ENCODE measurements at places on chromosomes 3 and 15. TPM values are rescaled to one million over a fixed set of nuclear protein-coding genes. Genes with fewer than 3 reads are reported as not detected.

GRCh38 chr3:194736277-194736895 is 50.7 kb downstream of the FAM43A start:
- DNase-seq: no peak
- no peak overlapping the region for H3K27ac ChIP-seq
- peaks cover 29% of the 10 kb centered on the region for H3K27me3 ChIP-seq
- H3K36me3 ChIP-seq: no peaks in the 10 kb centered on the region
- no peak overlapping the region for H3K4me3 ChIP-seq

GRCh38 chr3:39361252-39361927 is 21.8 kb upstream of the SLC25A38 start:
- H3K36me3 ChIP-seq: no peaks in the 10 kb centered on the region
- H3K4me3 ChIP-seq: no peak overlapping the region
- H3K27me3 ChIP-seq: no peaks in the 10 kb centered on the region

GRCh38 chr3:170528726-170529125 is 57.1 kb downstream of the SLC7A14 start:
- H3K36me3 ChIP-seq: no peaks in the 10 kb centered on the region
- no peak for DNase-seq
- no peak overlapping the region for H3K4me3 ChIP-seq
- H3K27me3 ChIP-seq: peaks cover 5% of the 10 kb centered on the region

- H3K27me3 ChIP-seq: no peaks in the 10 kb centered on the region
- peaks cover 53% of the 10 kb centered on the region for H3K36me3 ChIP-seq
These were observed 68.0 kb downstream of the TFG start for GRCh38 chr3:100777271-100777670.

DNA sequence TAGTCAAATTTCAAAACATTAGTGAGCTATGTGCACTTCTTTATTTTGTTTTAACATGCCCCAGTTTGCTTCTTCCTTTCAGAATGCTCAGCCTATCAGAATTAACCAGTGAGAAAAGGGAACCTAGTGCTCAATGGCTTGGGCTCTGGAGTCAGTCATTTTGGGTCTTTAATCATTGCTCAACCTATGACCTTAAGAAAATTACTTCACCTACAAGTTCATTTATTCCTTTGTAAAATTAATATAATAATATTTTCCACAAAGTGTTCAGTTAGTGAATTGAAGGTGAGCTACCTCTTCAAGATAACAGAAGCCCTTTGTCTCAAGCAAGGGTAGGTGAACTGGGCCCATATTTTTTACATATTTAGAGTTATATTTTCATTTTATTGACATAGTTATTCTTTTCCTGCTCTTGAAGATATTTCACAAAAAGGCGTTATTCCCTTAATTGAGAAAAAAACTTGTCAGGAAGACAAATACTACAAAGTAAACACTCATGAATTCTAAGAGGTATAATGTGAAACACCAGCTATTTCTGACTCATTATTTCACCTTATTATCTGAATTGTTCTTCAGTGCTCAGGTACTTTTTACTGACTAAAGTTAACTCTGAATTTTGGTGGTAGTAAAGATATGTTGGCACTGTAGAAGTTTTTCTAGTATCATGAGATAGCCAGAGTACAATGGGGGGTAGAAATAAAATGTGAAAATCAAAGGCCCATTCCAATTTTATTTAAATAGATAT is 415.5 kb downstream of the NAALADL2 start:
- H3K4me1 ChIP-seq: no peaks in the 10 kb centered on the region
- no peak overlapping the region for H3K27ac ChIP-seq
- no peak overlapping the region for H3K4me3 ChIP-seq
- H3K36me3 ChIP-seq: no peaks in the 10 kb centered on the region

DNA sequence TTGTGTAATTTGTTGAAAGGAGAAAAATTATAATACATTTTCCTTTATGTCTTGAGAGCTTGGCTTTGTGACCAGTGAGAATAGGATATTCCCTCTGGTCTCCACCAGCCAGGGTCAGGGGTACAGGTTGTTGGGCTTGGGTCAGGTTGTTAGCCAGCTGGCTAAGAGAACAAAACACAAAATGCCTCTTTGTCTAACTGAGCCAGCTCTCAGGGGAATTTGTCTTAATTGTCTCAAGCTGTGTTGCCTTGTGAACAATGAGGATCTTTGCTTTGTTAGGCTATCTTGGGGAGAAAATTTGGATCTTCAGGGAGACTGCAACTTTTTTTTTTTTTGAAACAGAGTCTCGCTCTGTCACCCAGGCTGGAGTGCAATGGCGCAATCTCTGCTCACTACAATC is 17.7 kb upstream of the GK5 start:
- no peak for DNase-seq
- H3K4me3 ChIP-seq: no peak overlapping the region
- H3K27me3 ChIP-seq: peaks cover 27% of the 10 kb centered on the region
- no peaks in the 10 kb centered on the region for H3K36me3 ChIP-seq
- H3K27ac ChIP-seq: no peak overlapping the region

GRCh38 chr3:158668506-158668905 is 3.9 kb downstream of the LXN start:
- H3K4me3 ChIP-seq: no peak overlapping the region
- peak overlapping the region; percentile 78 for H3K27ac ChIP-seq
- no peaks in the 10 kb centered on the region for H3K27me3 ChIP-seq
- peaks cover 66% of the 10 kb centered on the region for H3K36me3 ChIP-seq

DNA sequence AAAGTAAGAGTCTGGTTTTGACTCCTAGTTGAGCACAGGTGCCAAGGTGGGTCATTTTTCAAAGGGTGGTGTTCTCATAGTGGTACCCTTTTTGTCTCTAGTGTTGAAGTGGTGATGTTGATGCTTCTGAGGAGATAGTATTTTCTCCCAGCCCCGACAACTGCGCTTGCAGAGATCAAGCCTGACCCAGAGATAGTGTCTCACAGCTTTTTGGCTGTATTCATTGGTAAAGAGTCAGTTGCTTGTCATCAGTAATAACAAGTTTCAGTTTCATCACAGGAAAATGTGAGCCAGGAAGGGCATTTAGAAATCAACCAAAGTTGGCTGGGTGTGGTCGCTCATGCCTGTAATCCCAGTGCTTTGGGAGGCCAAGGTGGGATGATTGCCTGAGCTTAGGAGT is 139.3 kb downstream of the NFKBIZ start:
- H3K4me3 ChIP-seq: no peak overlapping the region
- no peaks in the 10 kb centered on the region for H3K36me3 ChIP-seq
- no peak for DNase-seq
- H3K27me3 ChIP-seq: no peaks in the 10 kb centered on the region

DNA sequence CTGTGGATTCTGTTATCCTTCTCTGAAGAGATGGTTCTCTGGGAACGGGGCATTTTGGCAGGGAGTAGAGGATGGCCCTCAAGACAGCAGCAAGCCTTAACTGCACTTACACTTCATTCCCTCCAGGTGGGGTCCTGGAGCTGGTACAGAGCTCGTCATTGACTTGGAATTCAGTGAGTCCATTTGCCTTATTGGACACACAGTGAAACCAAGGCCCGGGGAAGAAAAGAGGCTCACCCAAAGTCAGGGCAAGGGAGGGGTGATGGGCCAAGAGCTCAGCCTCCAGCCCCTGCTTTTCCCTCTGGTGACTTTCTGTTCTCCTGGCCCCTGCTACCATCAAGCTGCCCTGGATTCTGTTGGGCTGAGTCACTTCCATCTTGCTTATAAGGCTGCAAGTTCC is 125.6 kb downstream of the ETFA start:
- DNase-seq: peak; percentile 97
- H3K36me3 ChIP-seq: no peaks in the 10 kb centered on the region
- H3K4me1 ChIP-seq: peaks cover 11% of the 10 kb centered on the region

DNA sequence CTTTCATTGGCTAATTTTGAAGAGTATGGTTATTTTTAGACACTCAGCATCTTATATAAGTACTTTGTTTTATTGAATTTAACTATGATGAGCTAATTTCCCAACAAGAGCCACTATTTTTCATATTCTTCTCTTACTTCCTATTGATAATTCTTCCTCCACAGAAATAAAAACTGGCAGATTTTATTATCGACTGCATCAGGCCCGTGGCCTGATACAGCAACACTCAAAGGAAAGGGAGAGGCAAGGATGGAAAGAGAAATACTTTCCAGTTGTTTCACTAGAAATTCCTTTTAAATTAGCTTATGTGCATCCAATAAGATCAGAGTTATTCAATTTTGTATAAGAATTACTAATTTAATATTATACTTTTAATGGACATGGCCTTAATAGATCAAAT is 886.3 kb downstream of the ROBO1 start:
- H3K36me3 ChIP-seq: no peaks in the 10 kb centered on the region
- H3K27ac ChIP-seq: no peak overlapping the region
- peaks cover 10% of the 10 kb centered on the region for H3K4me1 ChIP-seq
- DNase-seq: no peak
- no peaks in the 10 kb centered on the region for H3K27me3 ChIP-seq

GRCh38 chr15:85623315-85624049 is 171.2 kb downstream of the KLHL25 start:
- no peaks in the 10 kb centered on the region for H3K36me3 ChIP-seq
- DNase-seq: no peak
- H3K27me3 ChIP-seq: no peaks in the 10 kb centered on the region
- peak overlapping the region; percentile 98 for H3K27ac ChIP-seq

DNA sequence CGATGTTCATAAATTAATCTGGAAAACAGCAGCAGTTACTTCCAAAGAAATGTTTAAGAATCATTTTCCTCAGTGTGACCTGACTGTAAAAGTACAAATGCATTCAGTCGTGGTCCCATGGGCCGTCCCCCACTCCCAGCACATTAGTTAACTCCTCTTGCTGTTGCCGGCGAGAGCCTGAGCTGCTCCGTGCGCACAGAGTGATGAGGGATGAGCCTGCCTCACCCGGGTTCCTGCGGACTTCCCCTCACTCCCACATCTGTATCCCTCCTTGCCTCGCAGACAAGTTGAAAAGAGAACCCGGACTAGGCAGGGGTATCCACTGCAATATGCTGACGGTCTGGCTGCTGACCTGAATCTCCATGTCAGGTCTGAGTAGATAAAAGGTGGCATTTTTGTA is 861.7 kb upstream of the NR2F2 start:
- H3K27ac ChIP-seq: no peak overlapping the region
- H3K27me3 ChIP-seq: no peaks in the 10 kb centered on the region
- no peaks in the 10 kb centered on the region for H3K4me1 ChIP-seq
- H3K36me3 ChIP-seq: no peaks in the 10 kb centered on the region
- no peak overlapping the region for H3K4me3 ChIP-seq

- H3K4me1 ChIP-seq: peaks cover 3% of the 10 kb centered on the region
- H3K4me3 ChIP-seq: no peak overlapping the region
- DNase-seq: no peak
- no peak overlapping the region for H3K27ac ChIP-seq
- no peaks in the 10 kb centered on the region for H3K36me3 ChIP-seq
These were observed 75.3 kb upstream of the TGFBR2 start for GRCh38 chr3:30531017-30531570.

DNA sequence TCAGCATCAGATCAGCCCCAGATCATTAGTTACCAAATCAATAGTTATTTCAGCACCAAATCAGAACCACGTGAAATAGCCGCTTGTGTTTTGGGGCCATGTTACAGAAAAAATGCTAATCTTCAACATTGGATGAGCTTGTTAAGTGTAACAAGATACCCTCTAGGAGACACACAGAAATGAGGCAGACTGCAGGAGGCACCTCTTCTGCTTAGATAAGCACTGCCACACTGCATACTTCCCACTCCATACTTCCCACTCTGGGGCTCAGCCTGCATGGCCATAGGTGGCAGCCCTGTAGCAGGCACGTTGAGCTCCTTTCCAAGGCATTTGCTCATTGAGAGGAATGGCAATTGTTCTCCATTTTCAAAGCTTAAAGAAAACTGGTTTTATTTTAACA is 73.3 kb downstream of the CHCHD6 start:
- H3K36me3 ChIP-seq: no peaks in the 10 kb centered on the region
- no peaks in the 10 kb centered on the region for H3K27me3 ChIP-seq
- no peak overlapping the region for H3K4me3 ChIP-seq
- DNase-seq: no peak

GRCh38 chr15:85920956-85921355 is 126.2 kb upstream of the KLHL25 start:
- no peaks in the 10 kb centered on the region for H3K36me3 ChIP-seq
- no peak for DNase-seq
- H3K4me1 ChIP-seq: no peaks in the 10 kb centered on the region

GRCh38 chr15:99580076-99580475 is 14.3 kb downstream of the MEF2A start:
- no peaks in the 10 kb centered on the region for H3K36me3 ChIP-seq
- peaks cover 16% of the 10 kb centered on the region for H3K4me1 ChIP-seq
- H3K27me3 ChIP-seq: no peaks in the 10 kb centered on the region
- no peak overlapping the region for H3K27ac ChIP-seq
- peak; percentile 9 for DNase-seq

- no peak overlapping the region for H3K27ac ChIP-seq
- H3K36me3 ChIP-seq: no peaks in the 10 kb centered on the region
- no peak overlapping the region for H3K4me3 ChIP-seq
- H3K27me3 ChIP-seq: no peaks in the 10 kb centered on the region
- no peaks in the 10 kb centered on the region for H3K4me1 ChIP-seq
These were observed 255.6 kb upstream of the SATB1 start for GRCh38 chr3:18680758-18681157.

DNA sequence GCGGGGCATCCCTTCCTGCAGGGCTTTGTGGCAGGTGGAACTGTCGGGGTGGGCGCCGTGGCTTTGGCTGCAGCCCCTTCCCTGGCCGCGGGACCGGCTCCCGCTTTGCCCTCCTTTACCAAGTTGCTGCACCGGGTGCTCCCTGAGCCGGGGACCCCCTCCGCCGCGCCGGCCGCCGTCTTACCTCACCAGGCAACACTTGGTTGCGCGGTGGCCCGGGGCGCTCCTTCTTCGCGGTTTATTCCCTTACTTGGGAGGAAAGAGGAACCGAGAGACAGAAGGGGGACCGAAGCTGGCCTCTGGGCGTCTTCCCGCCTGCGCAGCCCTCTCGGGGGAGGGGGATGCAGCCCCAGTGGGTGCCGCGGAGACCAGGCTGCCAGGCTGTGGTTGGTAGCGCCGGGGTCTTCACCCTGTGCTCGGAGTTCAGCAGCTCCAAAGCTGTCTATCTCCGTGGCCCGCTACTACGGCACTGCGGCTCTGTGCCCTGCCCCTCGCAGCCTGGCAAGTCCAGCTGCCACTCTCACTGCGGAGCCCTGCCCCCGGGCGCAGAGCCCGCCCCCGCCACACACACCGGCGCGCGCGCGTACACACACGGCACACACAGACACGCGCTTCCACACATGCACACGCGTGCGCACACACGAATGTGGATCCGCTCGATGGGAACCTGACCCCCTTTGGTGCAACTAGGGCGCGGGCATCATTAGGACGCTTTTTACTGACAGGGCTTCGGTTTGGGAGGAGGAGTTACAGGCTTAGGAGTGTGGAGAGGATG is at the start of gene DGKG:
DGKG (minus strand) TSS at position 473 of the 775 bp plus-strand sequence. CDS start 41,775 bp downstream, outside the sequence.
- no peaks in the 10 kb centered on the region for H3K36me3 ChIP-seq
- peak within 1 kb of the TSS; percentile 58 for H3K4me3 ChIP-seq
- peaks cover 46% of the 10 kb centered on the region for H3K27me3 ChIP-seq

The CMTM7 gene
- 10.0 TPM for total RNA-seq

The ABCC5 gene
- 18.0 TPM for total RNA-seq

The FXR1 gene
- total RNA-seq: 129 TPM

The PRRT3 gene
- 3.5 TPM for total RNA-seq

The PROS1 gene
- 87.5 TPM for total RNA-seq

The POPDC2 gene
- 1.1 TPM for total RNA-seq

The CLDN1 gene
- total RNA-seq: 1.1 TPM

The EDC3 gene
- 9.8 TPM for total RNA-seq

The ZBBX gene
- total RNA-seq: not detected

The CCDC191 gene
- 4.0 TPM for total RNA-seq

The NDN gene
- 51.9 TPM for total RNA-seq

All from osteoblast (primary cell).